ENCODE measurements at places on chromosomes 1 and 21.

- peaks cover 9% of the 10 kb centered on the region for H3K4me1 ChIP-seq
- no peaks in the 10 kb centered on the region for H3K36me3 ChIP-seq
- no peak overlapping the region for H3K27ac ChIP-seq
- DNase-seq = no peak
These were observed 62.3 kb downstream of the NID1 start for GRCh38 chr1:236002572-236002971.

DNA sequence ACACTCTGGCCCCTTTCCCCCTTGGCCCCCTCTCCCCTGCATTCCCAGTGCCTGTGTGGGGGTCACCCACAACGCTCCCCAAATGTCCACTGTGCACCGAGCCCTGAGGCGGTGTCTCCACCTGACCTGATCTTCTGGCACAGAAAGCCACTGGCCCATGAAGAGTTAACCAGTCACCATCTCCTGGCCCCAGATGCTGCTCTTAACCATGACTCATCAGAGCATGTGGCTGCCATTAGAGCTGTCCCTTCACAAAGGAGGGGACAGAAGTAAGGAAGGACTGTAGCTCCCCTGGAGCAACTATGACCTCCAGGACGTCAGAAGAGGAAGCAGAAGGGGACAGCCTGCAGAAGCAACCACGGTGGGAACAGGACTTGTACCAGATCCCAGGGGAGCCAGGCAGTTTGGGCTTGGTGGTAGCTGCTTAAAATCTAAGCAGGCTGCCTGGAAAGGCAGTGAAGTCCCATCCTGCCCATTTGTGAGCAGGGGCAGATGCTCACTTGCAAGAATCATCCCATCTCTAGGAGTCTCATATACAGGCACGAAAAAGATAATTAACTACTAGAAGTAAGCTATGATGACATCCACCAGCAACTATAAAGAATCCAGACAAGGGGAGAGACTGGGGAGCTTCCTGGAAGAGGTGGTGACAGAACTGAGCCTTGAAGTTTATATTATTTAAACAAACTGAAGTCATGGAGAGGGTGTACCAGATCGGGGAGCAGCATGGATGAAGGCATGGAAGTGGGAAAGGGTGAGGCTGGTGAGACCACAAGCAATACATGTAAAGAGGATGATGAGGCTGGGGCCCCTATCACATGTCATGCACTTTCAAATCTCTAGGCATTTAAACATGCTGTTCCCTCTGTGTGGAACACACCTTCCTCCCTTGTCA, 1.1 kb upstream of the TTC39A start:
- no peak overlapping the region for H3K27ac ChIP-seq
- H3K27me3 ChIP-seq = peaks cover 14% of the 10 kb centered on the region
- DNase-seq = no peak
- peak overlapping the region; percentile 83 for H3K4me3 ChIP-seq
- peaks cover 6% of the 10 kb centered on the region for H3K4me1 ChIP-seq

DNA sequence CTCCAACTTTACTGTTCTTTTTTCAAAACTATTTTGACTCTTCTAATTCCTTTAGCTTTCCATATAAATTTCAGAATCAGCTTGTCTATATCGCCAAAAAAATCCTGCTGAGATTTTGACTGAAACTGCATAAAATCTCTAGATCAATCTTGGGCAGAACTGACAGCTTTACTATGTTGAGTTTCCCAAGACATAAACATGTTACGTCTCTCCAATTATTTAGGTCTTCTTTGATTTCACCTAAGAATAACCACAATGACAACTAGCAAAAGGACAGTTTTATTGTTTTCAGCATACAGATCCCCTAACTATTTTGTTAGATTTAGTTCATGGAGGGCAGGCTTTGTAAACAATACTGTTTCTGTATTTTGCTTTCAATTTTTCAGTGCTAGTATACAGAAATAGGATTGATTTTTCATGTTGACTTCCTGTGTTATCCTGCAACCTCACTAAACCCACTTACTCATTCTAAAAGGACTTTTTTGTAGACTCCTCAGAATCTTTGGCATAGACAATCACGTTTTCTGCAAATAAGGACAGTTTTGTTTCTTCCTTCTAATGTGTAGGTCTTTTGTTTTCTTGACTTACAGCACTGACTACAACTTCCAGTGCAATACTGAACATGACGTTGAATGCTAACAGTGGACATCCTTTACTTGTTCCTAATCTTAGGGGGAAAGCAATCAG, 63.4 kb downstream of the NPHP4 start:
- no peak overlapping the region for H3K4me3 ChIP-seq
- H3K27ac ChIP-seq = no peak overlapping the region

DNA sequence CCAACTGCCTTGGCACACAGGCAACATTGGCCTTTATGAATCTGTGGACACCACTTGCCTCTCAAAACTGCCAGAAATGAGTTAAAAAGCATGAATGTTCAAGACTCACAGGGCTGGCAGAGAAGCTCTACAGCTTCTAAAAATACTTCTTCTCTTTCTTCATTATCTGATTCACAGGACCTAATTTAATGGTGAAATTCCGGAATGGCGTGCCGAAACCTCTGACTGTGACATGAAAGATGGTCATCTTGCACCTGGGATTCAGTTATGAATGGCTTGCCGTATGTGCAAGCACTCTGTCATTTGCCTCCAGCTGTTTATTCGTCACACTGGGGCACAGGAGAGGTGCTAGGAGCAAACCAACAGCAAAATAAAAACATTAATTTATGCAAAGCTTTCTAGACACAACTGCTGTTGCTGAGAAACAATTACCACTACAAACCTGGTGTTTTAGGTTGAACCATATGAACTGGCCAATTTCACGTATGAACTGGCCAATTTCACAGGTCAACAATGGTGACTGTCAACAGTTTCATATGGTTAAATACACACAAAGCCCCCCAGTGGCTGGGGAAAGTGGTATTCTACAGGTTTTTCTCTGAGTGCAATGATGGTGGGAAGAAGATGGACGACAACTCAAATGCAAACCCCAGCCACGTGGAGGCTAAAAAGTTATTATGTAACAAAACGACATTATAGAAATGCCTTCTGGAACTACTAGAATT, 648.3 kb downstream of the KIF26B start:
- H3K27ac ChIP-seq = no peak overlapping the region
- H3K4me3 ChIP-seq = no peak overlapping the region
- peaks cover 18% of the 10 kb centered on the region for H3K4me1 ChIP-seq
- H3K36me3 ChIP-seq = peaks cover 4% of the 10 kb centered on the region
- no peaks in the 10 kb centered on the region for H3K27me3 ChIP-seq

DNA sequence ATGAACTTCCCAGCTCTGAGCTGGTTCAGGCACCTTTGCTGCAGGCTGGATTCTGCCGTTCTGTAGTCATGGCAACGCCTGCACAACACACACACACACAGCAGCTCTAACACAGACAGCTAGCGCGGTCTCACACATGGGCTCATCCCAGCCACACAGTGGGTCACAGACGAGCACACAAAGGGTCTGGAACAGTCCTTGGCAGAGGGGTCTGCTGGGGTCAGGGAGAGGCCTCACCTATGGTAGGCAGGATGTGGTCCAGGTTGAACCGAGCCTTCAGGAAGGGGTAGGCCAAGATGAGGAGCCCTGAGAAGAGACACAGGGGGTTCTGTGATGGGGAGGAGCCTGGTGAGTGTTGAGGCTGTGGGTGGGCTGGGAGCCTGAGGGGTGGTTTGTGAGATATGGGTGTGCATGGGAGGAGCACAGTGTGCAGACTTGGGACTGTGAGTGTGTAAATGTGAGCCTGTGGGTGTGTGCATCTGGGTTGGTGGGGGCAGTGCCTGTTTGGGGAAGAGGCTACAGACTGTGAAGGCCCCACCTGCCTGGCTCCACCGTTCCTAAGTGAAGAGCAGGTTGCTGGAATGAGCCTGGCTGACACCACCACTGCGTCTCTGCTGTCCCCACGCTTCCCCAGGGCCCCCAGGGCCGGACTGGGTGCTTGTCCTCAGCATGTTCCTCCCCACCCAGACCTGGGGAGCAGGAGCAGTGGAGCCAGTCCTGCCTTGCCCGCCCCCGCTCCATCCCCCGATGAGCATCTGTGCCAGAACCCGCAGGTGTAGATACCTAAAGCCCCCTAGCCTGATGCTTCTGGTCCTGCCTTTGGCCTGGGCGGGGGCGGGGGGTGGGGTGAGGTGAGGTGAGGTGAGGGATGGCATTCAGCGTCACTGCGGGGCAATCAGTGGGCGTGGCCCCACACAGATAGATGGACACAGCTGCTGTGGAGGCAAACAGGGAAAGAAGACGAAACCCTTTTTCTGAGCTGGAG, 1.5 kb downstream of the KNCN start:
- H3K4me3 ChIP-seq = no peak overlapping the region
- H3K4me1 ChIP-seq = peaks cover 9% of the 10 kb centered on the region
- H3K27me3 ChIP-seq = peaks cover 30% of the 10 kb centered on the region
- H3K36me3 ChIP-seq = no peaks in the 10 kb centered on the region

GRCh38 chr1:66464351-66464750, 69.6 kb upstream of the SGIP1 start:
- peaks cover 9% of the 10 kb centered on the region for H3K36me3 ChIP-seq
- H3K27me3 ChIP-seq = peaks cover 19% of the 10 kb centered on the region
- H3K27ac ChIP-seq = no peak overlapping the region
- DNase-seq = no peak

GRCh38 chr1:182841368-182841988, 2.3 kb downstream of the DHX9 start:
- DNase-seq = no peak
- peaks cover 33% of the 10 kb centered on the region for H3K4me1 ChIP-seq
- peak overlapping the region; percentile 92 for H3K27ac ChIP-seq
- peaks cover 12% of the 10 kb centered on the region for H3K36me3 ChIP-seq
- H3K4me3 ChIP-seq = peak overlapping the region; percentile 95
- no peaks in the 10 kb centered on the region for H3K27me3 ChIP-seq

- H3K4me3 ChIP-seq = no peak overlapping the region
- no peak overlapping the region for H3K27ac ChIP-seq
- no peaks in the 10 kb centered on the region for H3K36me3 ChIP-seq
- no peak for DNase-seq
- H3K27me3 ChIP-seq = peaks cover 12% of the 10 kb centered on the region
- no peaks in the 10 kb centered on the region for H3K4me1 ChIP-seq
These were observed 61.7 kb downstream of the XCL2 start for GRCh38 chr1:168482106-168482505.

GRCh38 chr1:62800281-62800680, 16.3 kb downstream of the ATG4C start:
- peak overlapping the region; percentile 48 for H3K4me3 ChIP-seq
- peaks cover 5% of the 10 kb centered on the region for H3K36me3 ChIP-seq
- peaks cover 19% of the 10 kb centered on the region for H3K4me1 ChIP-seq
- peak overlapping the region; percentile 88 for H3K27ac ChIP-seq
- H3K27me3 ChIP-seq = no peaks in the 10 kb centered on the region

GRCh38 chr1:114691061-114691460, 4.3 kb downstream of the AMPD1 start:
- H3K4me3 ChIP-seq = no peak overlapping the region
- H3K27me3 ChIP-seq = peaks cover 20% of the 10 kb centered on the region
- H3K27ac ChIP-seq = no peak overlapping the region
- H3K4me1 ChIP-seq = no peaks in the 10 kb centered on the region

DNA sequence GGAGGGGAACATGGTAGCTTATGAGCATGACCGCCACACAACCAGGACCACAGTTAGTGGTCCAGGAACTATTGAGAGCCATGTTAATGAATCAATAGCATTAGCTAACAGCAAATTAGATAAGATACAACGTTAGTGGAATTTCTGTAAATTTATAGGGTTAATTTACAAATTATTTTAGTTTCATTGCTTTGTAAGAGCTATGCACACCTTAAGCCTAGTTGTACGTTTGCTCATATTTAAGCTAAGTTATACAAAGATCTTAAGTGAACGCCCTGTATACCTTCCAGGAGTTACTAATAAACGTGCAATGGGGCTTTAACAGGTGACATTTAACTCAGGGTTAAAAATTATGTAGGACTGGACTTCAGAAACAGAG, 749 bp downstream of the EXOSC10 start:
- peaks cover 2% of the 10 kb centered on the region for H3K36me3 ChIP-seq
- peak overlapping the region; percentile 96 for H3K4me3 ChIP-seq
- no peaks in the 10 kb centered on the region for H3K27me3 ChIP-seq
- H3K27ac ChIP-seq = peak overlapping the region; percentile 92
- no peak for DNase-seq

Measured in memory B cell (primary cell).